ENCODE measurements at places on chromosomes 2 and 18.

GRCh38 chr18:41265047-41265446 is 690.0 kb upstream of the PIK3C3 start:
- no peak for DNase-seq

- DNase-seq: no peak
Observed at GRCh38 chr2:170073288-170073687, 104.7 kb upstream of the MYO3B start.

GRCh38 chr2:28507796-28508764 is 12.2 kb downstream of the PLB1 start:
- DNase-seq: peak; percentile 42

GRCh38 chr2:197931661-197932312 is 127.4 kb downstream of the PLCL1 start:
- no peak for DNase-seq

GRCh38 chr2:207697411-207697810 is 14.0 kb upstream of the CCNYL1 start:
- DNase-seq: no peak

- DNase-seq: no peak
Observed at GRCh38 chr18:21230436-21230835, 11.6 kb upstream of the GREB1L start.

DNA sequence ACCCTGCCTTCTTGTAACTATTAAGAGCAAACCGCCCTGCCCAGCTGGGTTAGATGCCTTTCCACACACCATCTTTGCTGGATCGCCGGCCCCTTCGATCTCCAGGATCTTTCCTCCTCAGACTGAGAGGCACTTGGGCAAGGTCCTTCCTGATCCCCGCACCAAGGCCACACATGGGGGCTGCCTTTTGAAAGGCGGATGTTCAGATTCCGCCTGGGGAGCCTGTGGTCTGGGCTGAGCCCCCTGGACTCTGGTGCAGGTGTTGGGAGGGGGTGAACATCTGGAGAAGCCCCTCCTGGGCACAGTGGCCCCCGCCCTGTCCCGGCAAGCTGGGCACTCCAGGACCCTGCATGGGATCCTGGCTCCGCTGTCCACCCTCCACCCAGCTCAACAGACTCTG is 135.4 kb upstream of the HDAC4 start:
- DNase-seq: no peak

DNA sequence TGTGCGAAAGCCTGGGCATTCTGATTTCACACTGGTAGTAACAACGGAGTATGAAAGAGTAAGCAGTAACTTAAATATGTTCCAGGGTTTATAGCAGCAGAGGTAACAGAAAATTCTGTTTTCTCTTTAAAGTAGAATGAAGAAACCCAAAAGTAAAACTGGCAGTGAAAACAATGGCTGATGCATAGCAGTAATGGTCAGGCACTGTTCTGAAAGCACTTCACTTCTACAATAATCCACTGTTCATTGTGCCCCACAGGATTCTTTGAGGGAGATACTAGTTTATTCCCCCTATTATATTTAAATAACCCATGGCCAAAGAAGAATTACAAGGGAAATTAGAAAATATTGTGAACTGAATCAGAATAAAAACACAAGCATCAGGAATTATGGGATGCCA is 9.3 kb upstream of the DNAJC10 start:
- no peak for DNase-seq

DNA sequence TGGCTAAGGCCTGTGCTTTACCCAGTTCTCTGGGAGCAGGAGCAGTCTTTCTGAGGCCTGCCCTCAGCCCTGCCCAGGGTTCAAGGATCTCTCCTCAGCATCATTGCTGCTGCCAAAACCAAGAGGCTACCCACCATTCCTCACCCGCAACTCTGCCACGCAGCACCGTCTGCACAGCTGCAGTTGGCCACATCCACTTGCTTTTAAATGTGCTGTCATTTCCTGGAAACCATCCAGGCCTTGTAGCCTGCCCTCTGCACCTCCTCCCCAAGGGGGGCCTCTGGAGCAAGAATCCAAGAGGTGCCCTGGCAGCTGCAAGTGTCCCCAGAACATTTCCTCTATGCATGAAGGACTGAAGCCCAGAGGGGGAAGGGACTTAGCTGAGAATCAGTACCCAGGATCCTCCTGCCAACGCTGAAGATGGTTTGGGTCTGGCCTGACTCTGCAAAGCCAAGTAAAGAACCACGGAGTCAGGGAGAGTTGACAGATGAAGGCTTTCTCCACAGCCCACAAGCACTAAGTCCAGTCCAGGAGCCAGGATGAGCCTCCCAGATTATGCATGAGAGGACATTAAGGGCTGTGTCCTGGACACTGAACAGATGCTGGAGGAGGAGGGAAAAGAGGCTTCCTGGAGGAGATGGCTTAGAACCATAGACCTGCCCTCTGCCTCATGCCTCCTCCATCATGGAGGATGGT is 14.9 kb downstream of the EMX1 start:
- peak; percentile 41 for DNase-seq

- no peak for DNase-seq
Observed at GRCh38 chr2:99422599-99422998, 67.2 kb downstream of the REV1 start.

DNA sequence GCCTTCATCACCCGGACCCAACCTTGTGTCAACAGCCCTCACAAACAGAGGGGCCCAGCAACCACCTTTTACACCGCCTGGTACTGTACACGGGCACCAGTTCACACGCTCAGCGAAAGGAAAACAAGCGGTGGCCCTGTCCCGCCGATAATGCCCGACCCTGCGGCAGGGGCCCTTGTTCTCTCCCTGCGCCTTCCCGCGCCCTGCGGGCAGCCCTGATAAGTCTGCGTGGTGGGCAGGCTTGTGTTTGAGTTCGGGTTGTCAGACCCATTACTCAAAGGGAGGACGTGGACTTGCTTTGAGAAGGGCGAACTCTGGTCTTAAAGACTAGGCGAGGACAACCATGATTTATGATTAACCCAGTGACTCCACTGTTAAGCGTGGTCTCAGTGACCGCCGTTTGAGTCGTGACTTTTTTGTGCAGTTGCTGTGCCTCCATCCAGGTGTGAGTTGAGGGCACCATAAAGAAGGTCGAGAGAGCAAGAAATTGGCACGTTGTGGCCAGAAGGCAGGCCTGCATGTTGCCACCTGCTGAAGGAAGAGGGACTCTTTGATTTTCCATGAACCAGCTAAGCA is 167.4 kb upstream of the GATA6 start:
- no peak for DNase-seq

GRCh38 chr18:78213361-78213994 is 766.1 kb upstream of the SALL3 start:
- no peak for DNase-seq

DNA sequence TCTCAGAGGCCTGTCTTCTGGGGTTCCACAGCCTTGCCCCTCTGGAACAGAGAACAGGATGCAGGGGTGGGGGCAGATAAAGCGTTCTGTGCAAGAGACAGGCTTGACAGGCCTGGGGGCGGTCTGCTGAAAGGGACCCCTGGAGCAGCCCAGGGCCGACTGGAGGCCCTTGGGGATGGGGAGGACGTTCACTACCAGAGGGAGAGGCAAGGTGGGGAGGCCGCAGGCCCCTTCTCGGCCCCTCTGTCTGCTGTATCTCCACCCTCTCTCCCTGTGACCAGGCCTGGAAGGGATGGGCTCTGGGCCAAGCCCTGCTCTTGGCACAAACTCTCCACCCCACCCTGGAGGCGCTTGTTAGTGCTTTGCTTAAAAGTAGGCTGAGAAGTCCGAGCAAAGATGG is 27.3 kb upstream of the INHBB start:
- DNase-seq: no peak

DNA sequence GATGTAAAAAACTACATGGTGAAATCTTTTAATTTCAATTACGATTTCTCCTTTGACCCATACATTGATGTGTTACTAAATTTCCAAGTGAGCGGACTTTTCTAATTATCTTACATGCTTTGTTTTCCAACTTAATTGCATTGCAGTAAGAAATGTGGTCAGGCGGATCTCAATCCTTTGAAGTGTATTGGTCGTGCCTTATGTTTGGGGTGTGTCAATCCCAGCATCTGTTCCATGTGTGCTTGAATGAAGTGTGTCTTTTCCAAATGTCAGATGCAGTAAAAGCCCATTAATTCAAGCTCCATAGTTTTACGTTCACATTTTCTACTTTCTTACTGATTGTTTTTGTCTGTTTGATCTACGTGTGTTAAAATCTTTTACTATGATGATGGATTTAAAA is 113.1 kb downstream of the UXS1 start:
- DNase-seq: no peak

- peak; percentile 28 for DNase-seq
Observed at GRCh38 chr2:213152065-213152794, 818 bp upstream of the IKZF2 start.

GRCh38 chr2:42770288-42771131 is 6.6 kb upstream of the OXER1 start:
- DNase-seq: peak; percentile 65

DNA sequence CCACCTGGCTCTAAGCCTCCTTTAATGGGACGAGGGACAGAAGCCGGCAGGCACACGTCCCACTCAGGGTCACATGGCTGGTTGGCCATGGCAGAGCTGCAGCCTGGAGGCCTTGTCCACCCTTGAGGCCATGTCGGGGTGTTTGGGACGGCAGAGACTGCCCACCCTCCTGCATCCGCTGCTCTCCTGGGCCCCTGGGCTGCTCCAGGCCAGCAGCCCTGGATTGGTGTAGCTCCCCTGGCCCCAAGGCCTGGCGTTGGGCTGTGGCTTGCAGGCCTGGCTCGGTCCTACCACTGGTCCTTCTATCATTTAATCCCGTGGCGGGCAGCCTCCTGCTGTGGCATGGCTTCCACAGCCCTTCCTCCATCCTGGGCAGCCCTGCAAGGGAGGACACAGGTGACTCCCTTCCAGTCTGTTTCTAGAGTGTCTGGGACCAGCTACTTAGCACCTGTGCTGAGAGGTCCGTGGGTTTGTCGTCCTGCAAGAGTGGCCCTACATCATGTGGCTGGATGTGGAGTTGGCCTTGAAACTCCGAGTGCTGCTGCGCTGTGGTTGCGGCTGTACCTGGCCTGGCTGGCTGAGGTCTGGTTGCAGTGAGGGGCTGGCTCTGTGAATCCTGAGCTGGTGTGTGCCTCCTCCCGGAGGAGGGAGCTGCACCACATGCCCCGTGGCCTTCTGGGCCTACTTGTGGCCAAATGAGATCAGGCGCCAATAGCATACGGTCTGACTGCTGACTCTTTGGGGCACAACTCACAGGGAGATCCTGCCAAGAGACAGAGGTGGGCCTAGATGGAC is 67.3 kb downstream of the SH3RF3 start:
- no peak for DNase-seq

GRCh38 chr2:189022053-189022481 is 47.9 kb downstream of the COL3A1 start:
- no peak for DNase-seq

- no peak for DNase-seq
Observed at GRCh38 chr18:53790786-53791185, 433.7 kb downstream of the MBD2 start.

DNA sequence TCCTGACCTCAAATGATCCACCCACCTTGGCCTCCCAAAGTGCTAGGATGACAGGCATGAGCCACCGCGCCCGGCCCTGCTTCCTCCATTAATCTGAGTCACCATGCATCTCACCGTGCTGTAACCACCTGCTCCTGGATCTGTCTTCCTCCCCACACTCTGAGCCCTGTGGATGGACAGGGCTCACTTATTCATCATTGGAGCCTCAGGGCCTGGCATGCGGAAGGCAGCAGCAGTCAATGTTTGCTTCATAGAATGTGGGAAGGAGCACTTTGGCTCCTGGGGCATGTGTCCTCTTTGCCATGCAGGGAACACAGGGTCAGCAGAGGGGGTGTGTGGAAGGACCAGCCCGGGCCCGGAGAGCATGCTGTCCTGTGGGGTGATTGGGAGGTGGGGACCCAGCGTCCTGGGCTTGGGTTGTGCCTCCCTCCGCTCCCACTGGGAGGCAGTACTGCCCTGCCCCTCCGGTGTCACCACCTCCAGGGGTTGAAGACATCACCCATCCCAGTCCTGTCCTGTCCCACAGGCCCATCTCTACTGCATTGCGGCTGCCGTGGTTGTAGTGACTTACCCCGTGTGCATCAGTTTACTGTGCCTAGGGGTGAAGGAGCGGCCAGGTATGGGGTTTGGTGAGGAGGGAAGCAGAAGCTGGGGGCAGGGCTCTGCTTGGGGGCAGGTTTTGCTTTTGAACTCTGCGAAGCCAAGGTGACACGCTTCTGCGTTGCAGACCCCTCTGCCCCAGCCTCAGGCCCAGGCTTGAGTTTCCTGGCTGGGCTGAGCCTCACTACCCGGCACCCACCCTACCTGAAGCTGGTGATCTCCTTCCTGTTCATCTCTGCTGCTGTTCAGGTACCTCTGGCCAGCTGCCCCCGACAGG is 11.5 kb downstream of the MFSD2B start:
- DNase-seq: peak; percentile 39

DNA sequence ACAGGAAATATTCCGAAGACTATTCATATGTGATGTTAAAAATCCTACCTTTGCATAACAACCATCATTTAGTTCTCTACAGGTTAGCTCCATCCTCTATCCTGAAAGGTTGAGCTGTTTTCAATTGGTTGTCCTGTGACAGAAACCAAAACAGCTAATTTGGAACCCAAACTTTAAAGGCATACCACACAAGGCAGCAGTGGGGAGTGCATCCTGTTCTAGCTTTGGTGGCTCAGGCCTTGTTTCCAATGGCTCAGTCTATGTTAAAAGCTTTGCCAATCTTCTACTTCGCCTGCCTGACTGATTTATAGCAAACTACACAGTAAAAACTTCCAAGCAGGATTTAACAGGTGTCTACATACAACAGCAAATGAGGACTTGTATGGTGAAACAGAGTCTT is 3.2 kb downstream of the CD226 start:
- DNase-seq: no peak

GRCh38 chr18:6781142-6781714 is 51.7 kb downstream of the ARHGAP28 start:
- no peak for DNase-seq

GRCh38 chr2:26243470-26244308 is 743 bp downstream of the HADHA start:
- DNase-seq: peak; percentile 59

GRCh38 chr2:189150033-189150432 is 29.5 kb downstream of the COL5A2 start:
- no peak for DNase-seq

GRCh38 chr2:9641641-9642040 is 10.8 kb upstream of the YWHAQ start:
- no peak for DNase-seq

DNA sequence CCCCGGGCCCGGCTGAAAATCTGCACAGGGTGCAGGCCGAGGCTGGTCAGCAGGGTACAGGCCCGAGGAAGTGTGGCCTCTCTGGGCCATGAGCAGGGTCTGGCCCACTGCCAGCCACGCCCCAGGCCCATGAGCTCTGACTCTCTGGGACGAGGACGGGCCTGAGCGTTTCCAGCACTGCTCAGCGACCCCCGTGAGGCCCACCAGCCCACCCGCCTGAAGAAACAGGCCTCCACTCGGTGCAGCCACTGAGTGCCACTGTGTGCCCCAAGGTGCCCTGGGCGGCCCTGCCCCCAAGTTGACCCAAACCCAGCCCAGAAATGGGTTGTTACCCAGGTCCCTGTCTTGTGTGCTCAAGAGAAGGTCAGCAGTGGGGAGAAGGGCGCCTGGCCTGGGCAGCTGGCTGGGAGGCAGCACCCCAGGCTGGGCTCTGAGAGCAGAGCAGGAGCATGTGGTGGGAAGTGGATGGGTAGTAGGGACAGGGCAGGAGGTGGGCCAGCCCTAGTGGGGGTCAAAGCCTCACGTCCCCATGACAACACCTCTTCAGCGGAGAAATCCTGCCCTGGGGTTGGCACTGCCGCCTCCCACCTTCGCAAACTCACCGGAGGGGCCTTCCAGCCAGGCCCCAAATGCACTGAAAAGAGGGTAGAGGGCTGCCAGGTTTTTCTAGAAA is 2.1 kb upstream of the SNED1 start:
- DNase-seq: no peak

GRCh38 chr2:69774984-69775982 is 33.3 kb downstream of the ANXA4 start:
- no peak for DNase-seq
